ENCODE measurements at places on chromosomes 12 and 14.

GRCh38 chr14:48350971-48351370 is 675.6 kb upstream of the MDGA2 start:
- no peak for DNase-seq

DNA sequence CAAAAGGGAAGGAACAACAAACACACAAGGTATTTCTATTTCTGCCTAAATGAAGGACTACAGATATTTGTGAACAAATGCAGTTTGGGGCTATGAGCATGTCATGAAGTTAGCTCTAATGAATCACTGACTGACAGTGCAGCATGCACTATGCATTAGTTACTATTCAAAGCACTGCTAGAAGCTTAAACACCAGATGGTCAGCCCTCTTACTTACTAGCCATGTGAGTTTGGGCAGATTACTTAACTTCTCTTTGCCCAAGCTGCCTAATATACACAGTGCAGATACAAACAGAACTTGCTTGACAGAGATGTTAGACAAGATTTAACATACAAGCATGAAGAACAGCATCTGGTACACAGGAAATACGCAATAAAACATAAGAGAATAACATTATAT is 96.0 kb downstream of the ATXN2 start:
- DNase-seq, result no peak

- no peak for DNase-seq
Observed at GRCh38 chr12:94127239-94128131, 20.9 kb upstream of the PLXNC1 start.

GRCh38 chr14:77885367-77885766 is 85.5 kb downstream of the ADCK1 start:
- no peak for DNase-seq

DNA sequence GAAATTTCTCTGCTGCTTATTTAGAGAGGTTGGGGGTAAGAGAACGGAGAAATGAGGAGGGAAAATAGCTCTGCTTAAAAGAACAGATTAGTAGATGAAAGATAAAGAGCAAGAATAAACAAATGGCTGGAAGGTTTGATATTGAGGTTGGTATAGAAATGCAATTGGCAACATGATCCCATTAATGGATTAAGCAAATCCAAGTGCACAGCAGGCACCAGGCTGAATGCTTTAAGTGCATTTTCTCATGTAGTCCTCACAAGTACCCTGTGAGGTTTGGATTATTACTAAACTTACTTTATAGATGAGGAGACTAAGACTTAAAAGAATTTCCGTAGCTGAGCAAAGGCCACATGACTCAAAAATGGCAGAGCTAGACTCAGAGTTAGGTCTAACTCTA is 76.9 kb upstream of the ATF1 start:
- DNase-seq, result no peak

GRCh38 chr14:100532906-100533655 is 54.1 kb downstream of the BEGAIN start:
- no peak for DNase-seq

- DNase-seq, result no peak
Observed at GRCh38 chr12:90368081-90368480, 586.9 kb downstream of the CCER1 start.

- DNase-seq, result no peak
Observed at GRCh38 chr12:41468341-41468740, 280.2 kb downstream of the PDZRN4 start.

GRCh38 chr12:106031761-106032622 is 106.8 kb downstream of the NUAK1 start:
- no peak for DNase-seq

GRCh38 chr12:51374856-51375255 is 16.4 kb downstream of the GALNT6 start:
- no peak for DNase-seq

DNA sequence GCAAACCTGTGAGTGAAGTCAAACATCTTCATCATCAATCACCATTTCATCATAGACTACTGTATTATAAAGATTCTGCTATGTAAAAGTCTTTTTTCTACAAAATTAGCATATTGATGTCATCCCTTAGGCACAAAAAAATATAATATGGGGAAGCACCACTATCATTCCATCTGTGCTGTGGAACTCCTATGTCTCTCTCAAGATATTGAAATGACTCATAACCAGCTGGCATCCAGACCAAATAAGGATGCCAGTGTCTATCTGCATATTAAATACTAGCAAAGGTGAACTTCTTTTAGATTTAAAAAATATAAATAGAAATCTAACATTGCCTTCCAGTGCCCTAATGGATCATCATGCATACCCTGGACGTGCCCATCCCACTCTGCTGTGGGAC is 17.9 kb upstream of the DCAF5 start:
- no peak for DNase-seq

GRCh38 chr12:27733052-27733656 is 22.5 kb downstream of the MRPS35 start:
- DNase-seq, result peak; percentile 27

All from activated CD4-positive, alpha-beta T cell treated with anti-CD3 and anti-CD28 coated beads, Interleukin-2, amount 50 U/mL, for 16 hours (primary cell).